CD4-positive, alpha-beta T cell treated with Interleukin-21 for 1 hour (primary cell): ENCODE measurements at places on chromosomes 1 and 21.

DNA sequence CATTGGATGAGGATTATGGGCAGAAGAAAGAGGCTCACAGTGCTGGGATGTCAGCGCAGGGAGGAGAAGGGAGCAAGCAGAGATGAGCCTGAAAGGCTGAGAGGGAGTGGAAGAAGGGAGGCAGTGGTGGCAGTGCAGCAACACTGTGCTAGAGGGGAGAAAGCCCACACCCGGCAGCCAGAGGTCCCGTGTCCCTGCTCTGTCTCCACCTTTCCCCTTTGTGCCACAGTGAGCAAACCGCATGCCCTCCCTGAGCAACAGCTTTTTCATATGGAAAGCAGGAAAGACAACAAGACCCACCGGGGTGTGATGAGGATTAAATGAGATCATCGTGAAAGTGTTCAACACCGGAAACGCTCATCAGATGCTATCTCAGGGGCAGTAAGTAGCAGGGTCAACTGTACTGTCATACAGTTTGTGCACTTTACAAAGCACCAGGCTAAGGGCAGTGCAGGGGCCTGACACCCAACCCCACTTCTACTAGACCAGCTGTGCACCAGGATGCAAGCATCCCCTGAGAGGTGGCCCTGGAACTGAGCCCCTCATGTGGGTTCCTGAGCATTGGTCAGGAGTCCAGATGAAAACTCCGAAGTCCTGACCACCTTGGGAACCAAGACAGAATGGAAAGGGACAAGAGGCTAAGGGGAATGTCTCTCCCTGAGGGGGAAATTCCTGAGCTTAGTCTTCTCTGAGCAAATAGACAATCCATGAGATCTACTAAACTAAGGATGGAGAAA, 9.1 kb downstream of the NHLH1 start:
- DNase-seq, result peak; percentile 5

DNA sequence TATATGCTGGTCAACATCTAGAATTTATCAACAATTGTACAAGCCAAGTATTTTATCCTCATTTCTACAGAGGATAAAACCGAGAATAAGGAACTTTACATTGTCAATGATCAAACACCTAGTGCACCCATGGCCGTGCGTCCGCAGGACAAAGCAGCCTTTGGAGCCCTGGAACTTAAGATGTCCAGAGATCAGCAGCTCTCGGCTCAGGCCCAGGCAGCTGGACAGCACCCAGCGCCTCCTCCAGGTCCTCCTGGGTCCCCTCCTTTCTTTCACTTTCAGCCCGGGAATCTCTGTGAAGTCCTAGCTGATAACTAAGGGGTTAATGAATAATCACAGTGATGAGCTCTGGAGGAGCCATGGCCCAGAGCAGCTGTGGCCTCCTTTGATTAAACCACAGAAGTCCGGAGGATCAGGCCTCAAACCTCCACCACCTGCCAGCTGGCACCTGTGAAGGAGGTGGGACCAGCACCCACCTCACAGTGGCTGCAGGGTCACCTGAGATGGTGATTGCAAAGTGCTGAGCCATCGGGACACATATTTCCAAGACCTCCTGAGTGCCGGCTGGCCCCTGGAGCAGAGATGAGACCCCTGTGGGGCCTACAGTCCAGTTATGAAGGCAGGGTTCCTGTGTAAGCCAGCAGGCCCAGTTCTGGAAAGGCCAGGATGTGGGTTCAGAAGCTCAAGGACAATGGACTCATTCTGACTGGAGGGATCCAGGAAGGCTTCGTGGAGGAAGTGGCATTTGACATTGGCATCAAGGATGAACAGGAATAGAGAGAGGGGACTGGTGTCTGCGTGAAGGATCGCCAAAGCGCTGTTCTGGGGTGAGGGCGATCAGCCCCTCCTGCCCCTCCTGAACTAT, 11.6 kb upstream of the SAMD11 start:
- DNase-seq, result no peak

GRCh38 chr1:206634365-206635079, 814 bp upstream of the DYRK3 start:
- DNase-seq, result peak; percentile 72

DNA sequence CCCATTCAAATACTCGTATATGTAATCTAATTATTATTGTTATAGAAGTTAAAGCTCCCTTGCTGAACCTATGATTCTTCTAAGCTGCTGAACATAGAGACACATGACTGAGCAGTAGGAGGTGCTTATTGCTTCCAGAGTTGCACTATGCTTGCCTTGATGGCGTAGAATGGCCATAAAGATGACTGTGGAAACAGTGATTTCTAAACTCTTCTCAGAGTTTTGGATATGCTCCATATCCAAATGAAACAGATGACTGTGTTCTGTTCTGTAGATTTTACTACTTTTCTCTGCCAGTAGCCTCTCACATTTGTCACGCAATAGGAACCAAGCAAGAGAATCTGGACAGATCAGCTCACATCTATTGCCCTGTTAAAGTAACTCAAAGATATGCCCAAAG, 88.1 kb upstream of the CACYBP start:
- no peak for DNase-seq

DNA sequence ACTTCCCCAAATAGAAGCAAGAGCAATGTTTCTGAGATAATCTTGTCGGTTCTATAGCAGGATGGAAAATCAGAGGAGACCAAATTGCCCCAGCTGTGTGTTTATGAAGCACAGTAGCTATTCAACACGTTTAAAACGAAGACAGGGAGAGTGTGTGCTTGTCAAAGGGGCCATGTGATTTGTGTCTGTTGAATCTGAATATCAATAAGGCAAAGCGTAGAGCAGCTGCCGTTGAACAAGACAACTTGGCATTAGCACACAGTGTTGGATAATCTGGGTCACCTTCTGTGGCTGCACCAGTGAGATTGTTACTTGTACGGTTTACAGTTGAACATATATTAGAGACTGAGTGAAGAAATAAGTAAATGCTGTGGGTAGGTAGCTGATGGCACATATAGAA, 1.0 kb downstream of the CRB1 start:
- DNase-seq, result no peak

- no peak for DNase-seq
Observed at GRCh38 chr1:199132006-199132405, 493.2 kb downstream of the PTPRC start.

GRCh38 chr1:117600966-117601365, 4.9 kb upstream of the TENT5C start:
- DNase-seq, result no peak

GRCh38 chr1:181425566-181425965, 57.8 kb upstream of the CACNA1E start:
- no peak for DNase-seq

- DNase-seq, result no peak
Observed at GRCh38 chr1:40980068-40980452, 564 bp downstream of the CTPS1 start.

DNA sequence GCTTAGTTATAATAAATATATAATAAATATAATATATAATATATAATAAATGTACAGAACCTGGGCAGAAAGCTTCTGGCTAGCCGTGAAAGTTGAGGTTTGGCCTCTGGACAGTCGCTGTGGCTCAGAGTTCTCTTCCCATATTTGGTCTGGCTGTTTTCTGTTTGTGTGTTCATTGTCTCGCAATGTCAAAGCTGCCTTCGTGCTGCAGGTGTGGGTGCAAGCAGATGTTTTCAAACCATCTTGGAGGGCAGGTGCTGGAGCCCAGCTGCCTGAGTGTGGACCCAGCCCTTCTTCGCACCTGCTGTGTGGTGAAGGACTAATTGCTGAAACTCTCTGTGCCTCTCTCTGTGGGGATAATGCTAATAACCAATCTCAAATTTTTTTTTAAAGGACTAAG, 3.6 kb upstream of the CSTB start:
- DNase-seq, result no peak

- no peak for DNase-seq
Observed at GRCh38 chr1:89887270-89887669, 66.4 kb downstream of the LRRC8D start.

DNA sequence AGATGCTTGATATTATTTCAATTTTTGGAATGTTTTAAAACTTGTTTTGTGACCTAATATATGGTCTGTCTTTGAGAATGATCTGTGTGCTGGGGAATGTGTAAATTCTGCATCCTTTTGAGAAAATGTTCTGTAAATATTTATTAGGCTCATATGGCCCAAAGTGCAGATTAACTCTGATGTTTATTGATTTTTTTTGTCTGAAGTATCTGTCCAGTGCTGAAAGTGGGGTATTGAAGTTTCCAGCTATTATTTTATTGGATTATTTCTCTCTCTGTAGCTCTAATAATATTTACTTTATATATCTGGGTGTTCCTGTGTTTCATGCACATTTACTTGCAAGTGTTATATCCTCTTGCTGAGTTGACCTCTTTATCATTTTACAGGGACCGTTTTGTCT, 1397.2 kb downstream of the PLA2G4A start:
- no peak for DNase-seq

DNA sequence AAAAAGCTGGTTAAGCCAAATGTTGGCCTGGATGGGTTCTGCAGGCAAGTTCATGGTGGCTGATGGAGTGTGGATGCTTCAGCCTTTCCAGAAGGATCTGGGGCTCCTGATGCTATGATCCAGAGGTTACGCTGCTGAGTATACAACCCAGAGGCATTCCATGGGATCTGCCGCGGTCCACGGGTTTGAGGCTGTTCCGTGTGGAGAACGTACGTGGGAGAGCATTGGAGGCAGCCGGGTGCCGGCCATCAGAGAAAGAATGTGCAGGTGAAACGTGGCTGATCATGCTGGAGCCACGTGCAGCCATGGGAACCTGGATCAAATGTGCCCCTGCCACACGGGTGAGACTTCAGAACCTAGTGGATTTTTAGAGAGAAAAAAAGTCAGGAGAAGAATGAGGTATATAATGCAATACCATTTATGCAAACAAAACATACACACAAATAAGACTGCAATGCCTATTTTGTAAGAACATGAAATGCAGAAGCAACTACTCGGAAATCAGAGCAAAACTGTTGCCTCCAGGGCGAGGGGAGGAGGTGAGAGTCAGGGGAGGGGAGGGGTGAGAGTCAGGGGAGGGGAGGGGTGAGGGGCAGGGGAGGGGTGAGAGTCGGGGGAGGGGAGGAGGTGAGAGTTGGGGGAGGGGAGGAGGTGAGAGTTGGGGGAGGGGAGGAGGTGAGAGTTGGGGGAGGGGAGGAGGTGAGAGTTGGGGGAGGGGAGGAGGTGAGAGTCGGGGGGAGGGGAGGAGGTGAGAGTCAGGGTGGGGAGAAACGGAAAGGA, 116.5 kb upstream of the C1orf174 start:
- DNase-seq, result no peak

DNA sequence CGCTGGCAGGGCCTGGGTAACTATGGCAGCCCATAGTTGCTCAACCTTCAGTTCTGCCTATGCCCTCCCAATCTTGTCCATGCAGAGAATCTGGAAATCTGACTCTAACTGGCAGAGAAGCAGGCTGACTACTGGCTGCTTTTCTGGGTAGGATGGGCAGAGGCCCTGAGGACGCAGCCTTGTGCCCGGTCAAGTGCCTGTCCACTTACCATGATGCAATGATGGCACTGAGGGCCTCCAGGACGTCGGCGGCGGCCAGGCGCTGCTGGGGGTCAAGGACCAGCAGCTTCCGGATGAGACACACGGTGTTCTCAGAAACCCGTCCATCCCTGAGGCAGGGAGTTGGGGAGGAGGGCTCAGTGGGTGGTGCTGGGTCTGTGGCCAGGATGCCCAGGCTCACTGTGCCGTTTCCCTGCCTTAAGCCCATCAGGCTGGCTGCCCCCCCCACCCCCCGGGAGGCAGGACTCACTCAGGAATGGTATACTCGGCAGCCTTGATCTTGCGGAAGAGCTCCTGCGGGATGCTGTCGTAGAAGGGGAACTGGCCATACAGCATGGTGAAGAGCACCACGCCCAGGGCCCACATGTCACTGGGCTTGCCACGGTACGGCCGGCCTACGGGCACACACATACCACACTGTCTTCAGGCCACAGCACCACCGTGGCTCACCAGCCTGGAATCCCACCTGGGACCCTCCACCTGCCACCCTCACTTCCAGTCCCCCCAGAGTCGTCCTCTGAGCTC, 20.4 kb upstream of the EVA1B start:
- no peak for DNase-seq

- no peak for DNase-seq
Observed at GRCh38 chr1:32199043-32199716, 1.2 kb upstream of the CCDC28B start.

- DNase-seq, result no peak
Observed at GRCh38 chr1:79899914-79900313, 893.4 kb upstream of the ADGRL4 start.

DNA sequence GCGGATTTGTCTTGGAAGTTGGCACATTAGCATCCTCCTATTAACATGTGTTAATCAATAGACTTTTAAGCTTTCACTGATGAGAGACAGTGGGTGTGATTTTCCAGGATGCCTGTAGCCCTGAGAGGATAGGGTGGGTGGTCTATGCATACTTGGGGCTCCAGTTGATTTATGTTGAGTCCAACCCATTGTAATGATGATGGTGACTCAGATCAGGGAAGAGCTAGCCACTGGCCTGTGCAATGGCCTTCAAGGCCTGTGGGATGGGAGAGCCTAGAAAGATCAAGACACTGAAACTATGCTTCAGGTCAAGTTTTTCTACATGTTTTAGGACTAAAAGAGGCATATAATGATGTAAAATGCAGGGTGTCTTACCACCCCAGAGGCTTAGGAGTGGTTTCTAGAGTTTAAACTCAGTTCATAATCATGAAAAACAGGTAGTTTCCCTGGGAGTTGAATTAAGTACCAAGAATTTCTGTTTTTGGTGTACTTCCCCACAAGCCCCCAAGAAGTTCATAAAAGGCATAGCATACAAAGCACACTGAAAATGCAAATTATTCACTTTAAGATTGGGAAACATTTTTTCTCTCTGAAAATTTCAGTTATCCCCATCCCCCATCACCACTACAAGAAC, 19.9 kb downstream of the BEND5 start:
- DNase-seq, result no peak

DNA sequence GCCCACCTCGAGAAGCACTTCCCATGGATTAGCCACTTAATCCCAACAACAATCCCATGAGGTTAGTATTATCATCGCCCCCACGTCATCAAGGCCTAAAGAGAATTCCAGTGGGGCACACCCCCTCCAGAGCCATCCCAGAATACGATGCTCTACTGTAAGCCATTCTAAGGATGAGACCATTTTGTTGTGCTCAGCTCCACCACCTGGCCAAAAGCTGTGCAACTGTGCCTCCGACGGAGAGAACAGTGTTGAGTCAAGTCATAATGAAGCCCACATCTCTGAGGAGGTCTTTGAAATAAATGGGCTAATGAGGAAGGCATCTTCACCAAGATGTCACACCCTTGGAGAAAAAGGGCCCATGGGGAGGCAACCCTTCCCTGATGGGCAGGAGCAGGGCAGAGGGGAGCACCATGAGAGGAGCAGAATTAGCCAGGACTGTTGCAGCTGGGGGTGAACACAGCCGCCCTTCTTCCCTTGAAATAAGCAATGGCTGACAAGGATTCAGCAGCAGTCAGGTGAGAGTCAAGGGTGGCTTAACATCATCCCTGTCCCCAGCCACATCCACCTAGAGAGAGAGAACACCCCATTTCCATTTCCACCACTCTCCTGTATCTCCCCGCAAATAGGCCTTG, 14.6 kb downstream of the SYF2 start:
- no peak for DNase-seq

- no peak for DNase-seq
Observed at GRCh38 chr1:101365878-101366277, 129.1 kb downstream of the S1PR1 start.

- no peak for DNase-seq
Observed at GRCh38 chr1:204920511-204920910, 49.8 kb downstream of the NFASC start.
